ENCODE measurements at places on chromosomes 12 and 14.

GRCh38 chr12:124391340-124392261 lies 96.7 kb downstream of the RFLNA start:
- peak; percentile 84 for DNase-seq

- no peak for DNase-seq
Measured at GRCh38 chr12:91057368-91058165, at the start of gene KERA. Gene KERA (minus strand): TSS chr12:91058024. CDS start chr12:91056281, 1,743 bp downstream.

DNA sequence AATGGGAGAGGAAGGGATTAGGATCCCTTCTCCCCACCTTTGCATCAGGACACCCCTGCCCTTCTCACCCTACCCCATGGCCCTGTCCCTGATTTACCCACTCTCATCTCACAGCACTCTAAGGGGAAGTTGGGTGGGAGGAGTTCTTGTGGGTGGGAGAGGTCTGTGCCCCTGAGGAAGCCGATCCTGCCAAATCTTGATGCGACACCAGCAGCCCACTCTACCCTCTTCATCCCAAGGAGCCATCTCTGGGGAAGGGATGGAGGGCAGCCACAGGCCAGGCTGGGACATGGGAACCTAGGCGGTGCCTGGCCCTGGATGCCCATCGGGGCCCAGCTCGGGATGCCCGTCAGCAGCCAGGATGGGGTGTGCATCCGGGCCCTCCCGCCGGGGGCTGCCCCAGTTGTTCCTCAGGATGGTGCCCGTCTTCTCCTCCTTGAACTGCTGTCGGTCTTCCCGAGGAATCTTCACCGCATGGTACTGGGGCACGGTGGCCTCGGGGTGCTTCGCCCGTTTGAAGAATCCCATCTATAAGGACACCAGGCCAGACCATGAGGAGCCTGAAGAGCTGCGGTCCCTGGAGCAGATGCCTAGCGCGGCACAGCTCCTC lies 22.8 kb downstream of the ITGA7 start:
- DNase-seq: no peak

DNA sequence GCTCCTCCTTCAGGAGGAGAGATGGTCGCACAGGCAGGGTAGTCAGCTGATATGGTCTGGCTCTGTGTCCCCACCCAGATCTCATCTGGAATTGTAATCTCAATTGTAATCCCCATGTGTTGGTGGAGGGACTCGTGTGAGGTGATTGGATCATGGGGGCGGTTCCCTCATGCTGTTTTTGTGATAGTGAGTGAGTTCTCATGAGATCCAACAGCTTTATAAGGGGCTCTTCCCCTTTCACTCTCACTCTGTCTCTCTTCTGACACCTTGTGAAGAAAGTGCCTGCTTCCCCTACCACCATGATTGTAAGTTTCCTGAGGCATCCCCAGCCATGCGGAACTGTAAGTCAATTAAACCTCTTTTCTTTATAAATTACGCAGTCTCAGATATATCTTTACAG lies 218.9 kb upstream of the TMTC1 start:
- DNase-seq: no peak

DNA sequence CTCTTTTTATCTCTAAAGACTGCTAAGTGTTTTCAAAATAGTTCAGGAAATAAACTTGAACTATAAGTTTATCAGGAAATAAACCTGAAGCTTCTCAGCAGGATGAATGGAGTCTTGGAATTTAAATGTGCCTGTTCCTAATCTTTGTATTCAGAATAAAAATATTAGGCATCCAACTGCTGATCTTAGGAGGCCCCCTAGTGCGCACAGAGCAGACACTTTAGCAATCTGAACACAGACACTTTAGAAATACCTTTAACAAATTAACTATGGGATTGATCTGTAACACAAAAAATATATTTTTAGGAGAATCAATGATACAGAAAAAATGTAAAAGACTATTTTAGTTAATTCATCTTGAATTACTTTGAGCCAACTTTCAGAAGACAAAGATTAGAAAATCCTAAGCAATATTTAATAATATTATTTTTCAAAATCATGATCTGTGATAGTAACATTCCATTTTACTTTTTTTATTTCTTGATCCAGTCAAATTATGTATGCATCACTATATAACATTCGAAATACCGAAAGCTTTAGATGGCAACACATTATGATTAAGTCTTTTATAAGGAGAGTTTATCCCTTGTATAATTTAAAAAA lies 80.9 kb downstream of the SLC41A2 start:
- peak; percentile 31 for DNase-seq

- DNase-seq: no peak
Measured at GRCh38 chr14:71594821-71595220, 337.4 kb upstream of the RGS6 start.

DNA sequence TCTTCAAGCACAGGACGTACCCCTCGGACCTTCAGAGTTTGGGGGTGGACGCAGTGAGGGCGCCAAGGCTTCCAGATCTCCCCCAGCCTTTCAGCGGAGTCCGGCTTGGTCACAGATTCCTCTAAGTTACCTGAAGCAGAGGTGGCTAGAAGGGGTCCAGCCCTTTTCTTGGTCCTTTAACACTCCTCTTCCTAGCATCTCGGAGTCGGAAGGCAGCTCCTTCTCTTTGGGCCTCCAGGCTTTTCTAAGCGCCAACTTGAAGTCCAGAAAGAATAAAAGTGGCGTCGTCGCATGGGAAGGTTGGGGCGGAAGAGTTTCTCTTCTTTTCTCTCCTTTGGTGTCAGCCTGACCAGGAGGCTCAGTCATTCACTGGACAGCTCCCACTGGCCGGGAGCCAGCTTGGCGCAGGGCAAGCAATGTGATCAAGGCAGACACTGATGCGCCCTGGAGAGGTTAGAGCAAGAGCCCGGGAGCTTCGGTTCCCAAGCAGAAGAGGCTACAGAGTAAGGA lies 9.6 kb downstream of the OR6S1 start:
- peak; percentile 31 for DNase-seq

- DNase-seq: no peak
Measured at GRCh38 chr12:130728158-130729058, 12.3 kb upstream of the RIMBP2 start.

DNA sequence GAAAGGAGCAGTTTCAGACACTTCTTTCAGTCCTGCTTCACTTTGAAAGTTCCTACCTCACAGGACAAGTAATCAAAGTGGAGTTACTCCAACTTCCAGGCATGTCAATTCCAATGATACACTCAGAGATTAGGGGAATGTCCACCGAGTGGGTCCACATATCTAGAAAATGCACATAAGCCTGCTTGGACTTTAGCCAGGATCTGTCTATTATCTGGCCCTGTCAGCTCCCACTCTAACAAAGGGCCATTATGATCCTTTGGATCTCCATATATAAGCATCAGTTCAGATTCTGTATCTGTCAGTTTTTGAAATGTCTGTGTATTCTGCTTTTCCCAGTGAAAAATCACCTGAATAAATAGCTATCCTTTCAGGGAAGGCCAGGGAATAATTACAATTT lies 112.9 kb upstream of the ATXN7L3B start:
- DNase-seq: no peak

GRCh38 chr14:21017528-21018245 lies 7.2 kb downstream of the NDRG2 start:
- DNase-seq: no peak

DNA sequence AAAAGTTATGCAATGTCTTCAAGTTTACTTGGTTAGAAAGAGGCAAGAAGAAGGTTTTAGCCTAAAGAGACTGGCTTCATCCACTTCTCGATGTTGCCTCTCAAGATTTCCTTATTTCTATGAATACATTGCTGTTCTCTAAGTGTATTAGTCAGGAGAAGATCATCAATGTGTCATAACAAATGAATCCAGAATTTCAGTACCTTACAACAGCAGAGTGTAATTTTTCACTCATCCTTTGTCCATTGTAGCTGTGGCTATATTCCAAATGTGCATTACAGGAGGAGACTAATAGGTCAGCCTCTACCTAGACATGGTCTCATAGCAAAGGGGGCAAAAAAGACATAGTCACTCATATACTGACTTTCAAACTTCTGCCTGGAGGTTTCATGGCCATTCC lies 579.1 kb downstream of the PRKD1 start:
- no peak for DNase-seq

DNA sequence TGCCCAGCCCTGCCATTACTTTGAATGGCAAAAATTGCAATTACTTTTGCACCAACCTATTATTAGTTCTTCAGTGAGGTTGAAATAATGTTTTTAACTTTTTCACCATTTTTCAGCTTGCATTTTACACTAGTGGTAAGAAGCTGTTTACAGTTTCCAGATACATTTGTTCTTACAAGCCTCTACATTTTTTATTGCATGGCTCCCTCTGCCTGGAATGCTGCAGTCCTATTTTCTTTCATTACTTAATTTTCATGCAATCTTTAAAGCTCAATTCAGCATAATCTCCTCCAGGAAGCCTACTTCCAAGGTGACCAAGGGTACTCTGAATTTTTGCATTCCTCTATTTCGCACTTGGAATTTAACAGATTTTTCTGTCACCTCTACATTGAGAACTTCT lies 33.4 kb downstream of the CCER1 start:
- DNase-seq: no peak

- DNase-seq: no peak
Measured at GRCh38 chr14:69537900-69538299, 36.8 kb downstream of the CCDC177 start.

- DNase-seq: no peak
Measured at GRCh38 chr14:21169573-21169972, 13.7 kb upstream of the OR5AU1 start.

- DNase-seq: peak; percentile 9
Measured at GRCh38 chr12:64010069-64010686, 165.7 kb downstream of the SRGAP1 start.
